ENCODE measurements at places on chromosomes 7 and 10.

GRCh38 chr10:84226616-84227015 lies 1.3 kb upstream of the LRIT2 start:
- DNase-seq = no peak

- no peak for DNase-seq
Measured at GRCh38 chr10:30036341-30036740, 23.0 kb downstream of the JCAD start.

- no peak for DNase-seq
Measured at GRCh38 chr7:78037603-78038002, 239.0 kb downstream of the PHTF2 start.

GRCh38 chr7:103695521-103695920 lies 249.5 kb upstream of the SLC26A5 start:
- DNase-seq = no peak

GRCh38 chr7:154571772-154572171 lies 431.2 kb downstream of the PAXIP1 start:
- no peak for DNase-seq

DNA sequence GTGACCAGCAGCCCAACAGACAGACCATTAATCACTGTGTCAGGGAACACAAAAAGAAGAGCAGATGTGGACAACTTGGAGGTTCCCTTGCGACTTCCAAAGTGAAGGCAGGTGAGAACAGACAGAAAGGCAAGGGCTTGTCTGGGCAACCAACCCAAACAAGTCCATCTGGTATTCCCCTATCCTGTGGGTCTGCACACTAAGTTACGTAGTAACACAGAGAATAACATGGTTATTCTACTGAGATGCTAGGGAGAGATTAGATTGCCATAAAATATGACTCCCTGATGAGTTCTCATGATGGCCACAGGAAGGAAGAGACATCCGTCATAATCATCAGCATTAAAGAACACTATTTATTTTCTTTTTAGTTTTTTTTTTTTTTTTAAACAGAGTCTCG lies 252.2 kb downstream of the CALN1 start:
- no peak for DNase-seq

DNA sequence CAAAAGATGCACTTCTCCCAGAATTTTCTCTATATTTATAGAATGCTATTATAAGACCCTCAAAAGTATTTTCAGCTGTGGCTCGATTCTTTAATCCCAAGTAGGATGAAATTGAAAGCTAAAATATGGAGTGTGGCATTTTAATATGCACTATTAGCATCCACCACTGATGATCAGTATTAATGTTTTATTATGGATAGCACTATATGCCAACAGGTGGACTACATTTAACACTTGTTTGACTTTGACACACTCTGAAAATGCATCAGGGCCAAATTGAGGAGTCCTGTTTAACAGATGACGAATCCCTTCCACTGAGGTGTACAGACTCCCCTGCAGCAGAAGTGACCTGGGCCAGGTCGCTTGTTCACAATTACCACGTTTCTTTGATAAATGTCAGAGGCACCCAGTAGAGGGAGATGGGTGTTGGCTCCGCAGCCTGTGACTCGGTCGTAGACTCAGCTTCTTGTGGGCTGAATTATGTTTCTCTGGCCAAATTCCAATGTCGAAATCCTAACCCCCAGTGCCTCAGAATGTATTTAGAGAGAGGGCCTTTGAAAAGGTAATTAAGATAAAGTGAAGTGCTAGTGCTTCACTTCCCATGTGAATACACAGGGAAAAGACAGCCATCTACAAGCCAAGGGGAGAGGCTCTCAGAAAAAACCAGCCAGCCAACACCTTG lies 48.1 kb downstream of the WIPF3 start:
- no peak for DNase-seq

- no peak for DNase-seq
Measured at GRCh38 chr7:125468855-125469174, 539.2 kb upstream of the POT1 start.

GRCh38 chr7:22427104-22427503 lies 70.2 kb upstream of the RAPGEF5 start:
- no peak for DNase-seq

- DNase-seq = no peak
Measured at GRCh38 chr10:103691267-103691666, 164.1 kb downstream of the SH3PXD2A start.

- no peak for DNase-seq
Measured at GRCh38 chr7:153401795-153402720, 642.5 kb downstream of the ACTR3B start.
